Stimulated activated CD8-positive, alpha-beta memory T cell treated with anti-CD3 and anti-CD28 coated beads, Interleukin-15, amount 100 ng/mL, for 24 hours (primary cell): ENCODE measurements at places on chromosomes 13 and 19.

GRCh38 chr13:44506719-44507118, 69.4 kb downstream of the TSC22D1 start:
- DNase-seq, result no peak

DNA sequence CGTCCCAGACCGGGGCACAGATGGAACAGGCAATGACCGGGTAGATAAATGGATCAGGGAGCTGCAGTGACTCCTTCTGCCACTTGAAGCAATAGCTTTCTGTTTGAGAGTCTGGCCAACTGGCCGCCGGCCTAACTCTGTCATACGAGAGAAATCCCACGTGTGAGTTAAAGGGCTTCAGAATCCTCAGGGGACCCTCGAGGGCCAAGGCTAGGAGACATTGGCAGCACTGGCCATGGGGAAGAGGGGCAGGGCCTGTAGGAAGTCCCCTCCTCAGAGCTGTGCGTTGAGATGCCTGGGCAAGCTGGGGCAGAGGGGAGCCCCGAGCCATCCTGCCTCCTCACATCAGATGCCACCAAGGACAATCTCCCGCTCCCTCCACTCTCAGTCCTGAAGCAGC, 51.6 kb downstream of the KLF2 start:
- no peak for DNase-seq

DNA sequence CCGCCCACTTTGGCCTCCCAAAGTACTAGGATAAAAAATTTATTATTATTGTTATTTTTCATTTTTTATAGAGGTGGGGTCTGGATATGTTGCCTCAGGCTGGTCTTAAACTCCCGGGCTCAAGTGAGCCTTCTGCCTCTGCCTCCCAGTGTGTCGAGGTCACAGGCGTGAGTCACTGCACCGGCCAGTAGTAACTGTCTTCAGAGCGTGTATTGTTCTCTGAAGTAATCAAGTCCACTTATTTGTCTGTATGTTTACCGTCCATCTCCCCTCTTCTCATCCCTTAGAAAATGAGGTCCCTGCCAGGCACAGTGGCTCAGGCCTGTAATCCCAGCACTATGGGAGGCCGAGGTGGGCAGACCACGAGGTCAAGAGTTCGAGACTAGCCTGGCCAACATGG, 18.2 kb upstream of the SULT2B1 start:
- no peak for DNase-seq

- no peak for DNase-seq
Observed at GRCh38 chr19:2634228-2634951, 68.1 kb downstream of the GNG7 start.

DNA sequence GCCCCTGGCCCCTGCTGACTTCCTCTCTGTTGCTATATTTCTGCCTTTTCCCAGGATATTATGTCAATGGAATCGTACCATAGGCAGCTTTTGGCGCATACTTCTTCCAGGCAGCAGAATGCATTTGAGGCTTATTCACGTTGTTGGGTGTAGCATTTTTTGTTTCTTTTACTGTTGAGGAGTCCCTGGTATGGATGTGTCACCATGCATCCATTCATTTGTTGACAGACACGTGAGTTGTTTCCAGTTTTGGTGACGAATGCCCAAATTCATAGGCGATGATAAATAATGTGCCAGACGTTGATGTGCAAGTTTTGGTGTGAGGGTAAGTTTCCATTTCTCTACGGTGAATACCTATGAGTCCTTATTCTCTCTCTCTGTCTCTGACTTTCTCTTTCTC, 5.0 kb downstream of the NFILZ start:
- DNase-seq, result no peak

- no peak for DNase-seq
Observed at GRCh38 chr19:1232652-1233072, 5.1 kb downstream of the CBARP start.

DNA sequence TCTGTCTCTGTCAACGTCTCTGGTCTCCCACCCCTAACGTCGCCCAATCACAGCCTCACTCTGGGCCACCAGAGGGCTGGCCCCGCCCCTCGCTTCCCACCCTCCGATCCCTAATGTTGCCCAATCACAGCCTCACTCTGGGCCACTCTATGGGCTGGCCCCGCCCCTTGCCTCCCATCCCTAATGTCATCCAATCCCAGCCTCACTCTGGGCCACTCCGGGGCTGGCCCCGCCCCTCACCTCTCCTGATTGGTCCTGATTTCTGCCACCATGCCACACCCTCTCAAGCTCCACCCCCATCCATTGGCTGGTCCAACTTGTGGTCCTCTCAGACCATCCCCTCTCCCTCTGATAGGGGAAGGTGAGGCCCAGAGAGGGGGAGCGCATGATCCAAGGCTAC, 24.9 kb downstream of the CELF5 start:
- no peak for DNase-seq

- no peak for DNase-seq
Observed at GRCh38 chr19:53958168-53958571, 4.6 kb upstream of the CACNG8 start.

DNA sequence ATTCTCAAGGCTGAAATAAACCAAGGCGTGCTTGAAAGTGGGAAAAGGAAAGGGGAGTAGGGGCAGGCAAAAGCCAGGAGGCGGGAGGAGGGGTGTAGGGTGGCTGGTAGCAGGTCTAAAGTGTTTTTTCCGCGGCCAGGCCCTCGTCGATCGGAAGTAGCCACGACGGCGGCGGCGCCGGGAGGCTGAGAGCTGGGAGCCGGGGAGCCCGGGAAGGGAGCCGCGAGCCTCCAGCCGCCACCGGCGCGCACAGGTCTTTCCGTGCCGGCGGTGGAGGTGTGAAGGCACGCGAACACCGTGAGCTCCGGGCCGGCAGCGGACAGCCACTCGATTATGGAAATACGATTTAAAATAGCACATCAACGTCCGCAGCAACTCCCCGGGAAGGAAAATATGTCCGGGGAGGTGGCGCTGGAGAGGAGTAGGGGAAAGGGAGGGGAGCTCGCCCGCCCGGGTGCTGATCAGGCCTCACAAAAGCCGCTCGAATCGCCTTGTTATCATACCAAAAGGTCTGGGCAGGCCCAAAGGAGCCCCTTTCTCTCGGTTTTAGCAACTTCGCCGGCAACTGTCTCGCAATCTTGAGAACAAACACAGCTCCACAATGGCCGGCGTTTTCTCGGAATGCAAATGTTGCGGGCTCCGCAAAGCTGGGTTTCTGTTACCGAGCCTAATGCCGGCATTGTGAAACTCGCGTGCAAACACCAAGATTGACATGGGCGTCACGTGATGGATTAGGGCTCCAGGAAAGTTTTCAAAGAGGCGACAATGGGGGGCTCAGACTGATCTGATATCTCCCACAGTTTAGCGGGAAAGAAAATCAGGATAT, 2.9 kb upstream of the PCDH8 start:
- DNase-seq, result no peak

DNA sequence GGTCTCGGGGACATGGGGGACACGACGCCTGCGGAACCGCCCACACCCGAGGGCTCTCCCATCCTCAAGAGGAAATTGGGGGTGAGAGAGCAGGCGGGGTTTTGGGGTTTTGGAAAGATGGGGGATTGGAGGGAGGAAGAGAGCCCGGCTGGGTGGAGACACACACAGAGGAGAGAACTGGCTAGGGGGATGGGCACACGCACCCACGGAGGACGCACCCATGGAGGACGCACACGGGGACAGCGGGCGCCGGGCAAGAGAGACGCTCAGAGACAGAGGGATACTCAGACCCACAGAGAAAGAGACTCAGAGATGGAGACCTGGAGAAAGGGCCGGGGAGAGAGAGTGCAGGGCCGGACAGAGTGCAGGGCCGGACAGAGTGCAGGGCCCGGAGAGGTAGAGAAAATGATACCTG, 52.1 kb downstream of the MAP4K1 start:
- no peak for DNase-seq

DNA sequence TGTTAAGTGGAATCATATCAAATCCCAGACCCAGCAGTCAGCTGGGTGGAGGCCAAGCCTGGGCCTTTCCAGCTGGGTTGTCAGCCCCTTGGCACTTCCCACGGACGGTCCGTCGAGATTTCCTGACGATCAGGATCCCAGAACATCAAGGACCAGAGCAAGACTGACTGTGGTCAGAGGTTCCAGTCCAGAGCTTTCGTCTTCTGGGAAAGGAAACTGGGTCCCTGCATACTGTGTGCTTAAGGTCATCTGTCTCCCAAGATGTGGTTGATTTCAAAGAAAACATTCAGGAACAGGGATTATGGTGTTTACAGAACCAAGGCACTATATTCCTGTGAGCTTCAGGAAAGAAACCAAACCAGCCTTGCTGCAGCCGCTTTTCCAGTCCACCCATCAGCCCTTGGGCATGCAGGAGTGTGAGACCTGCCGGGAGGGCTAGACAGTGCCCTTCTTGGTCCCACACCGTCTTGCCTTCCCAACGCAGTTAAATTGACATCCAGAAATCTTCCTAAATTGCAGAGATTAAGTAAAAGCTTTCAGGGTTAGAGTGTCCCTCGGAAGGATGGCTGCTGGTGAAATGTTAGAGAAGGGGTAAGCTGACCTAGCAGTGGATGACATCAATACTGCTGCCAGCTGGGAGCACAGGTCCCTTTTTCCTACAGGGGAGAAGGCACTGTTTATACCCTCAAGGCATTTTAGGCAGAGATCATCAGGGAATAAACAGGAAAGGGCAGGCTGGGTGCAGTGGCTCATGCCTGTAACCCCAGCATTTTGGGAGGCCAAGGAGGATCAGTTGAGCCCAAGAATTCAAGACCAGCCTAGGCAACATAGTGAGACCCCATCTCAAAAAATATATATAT, 5.0 kb upstream of the C19orf33 start:
- no peak for DNase-seq

DNA sequence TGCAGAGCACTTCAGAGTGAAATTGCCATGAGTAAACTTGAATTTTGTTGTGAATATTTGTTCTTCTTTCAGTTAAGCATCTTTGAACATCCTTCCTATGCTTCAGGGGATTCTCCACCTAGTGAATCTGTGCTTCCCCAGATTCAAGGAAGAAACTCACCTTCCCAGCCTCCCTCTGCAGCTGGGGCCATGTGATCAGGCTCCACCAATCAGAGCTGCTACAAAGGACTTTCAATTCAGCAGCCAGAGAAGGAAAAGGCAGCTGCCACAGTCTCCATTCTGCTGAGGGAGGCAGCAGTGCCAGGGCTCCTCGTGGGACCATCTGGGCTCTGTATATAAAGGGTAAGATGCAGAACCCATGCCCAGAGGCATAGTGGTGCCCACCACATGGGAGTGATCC, 89.7 kb upstream of the SIAH3 start:
- no peak for DNase-seq

DNA sequence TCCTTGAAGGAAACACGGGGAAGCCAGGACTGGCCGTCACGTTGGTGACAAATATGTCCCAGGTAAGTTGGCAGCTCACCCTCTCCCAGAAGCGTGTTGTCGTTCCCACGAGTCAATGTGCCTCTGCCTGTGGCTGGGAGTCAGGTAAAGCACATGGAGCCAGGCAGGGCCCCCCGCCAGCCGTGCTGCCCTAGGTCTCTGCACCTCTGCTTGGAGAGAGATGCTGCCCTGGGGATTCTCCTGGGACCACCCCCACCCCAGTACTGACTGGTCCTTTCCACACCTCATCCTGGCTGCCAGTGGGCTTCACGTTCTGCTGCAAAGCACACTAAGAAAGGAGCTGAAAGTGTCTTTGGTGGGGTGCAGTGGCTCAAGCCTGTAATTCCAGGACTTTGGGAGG, 9.9 kb downstream of the ZNF114 start:
- no peak for DNase-seq

- DNase-seq, result no peak
Observed at GRCh38 chr19:38134540-38135149, 89.4 kb downstream of the DPF1 start.

GRCh38 chr13:99124794-99125316, 75.8 kb upstream of the UBAC2 start:
- DNase-seq, result no peak

DNA sequence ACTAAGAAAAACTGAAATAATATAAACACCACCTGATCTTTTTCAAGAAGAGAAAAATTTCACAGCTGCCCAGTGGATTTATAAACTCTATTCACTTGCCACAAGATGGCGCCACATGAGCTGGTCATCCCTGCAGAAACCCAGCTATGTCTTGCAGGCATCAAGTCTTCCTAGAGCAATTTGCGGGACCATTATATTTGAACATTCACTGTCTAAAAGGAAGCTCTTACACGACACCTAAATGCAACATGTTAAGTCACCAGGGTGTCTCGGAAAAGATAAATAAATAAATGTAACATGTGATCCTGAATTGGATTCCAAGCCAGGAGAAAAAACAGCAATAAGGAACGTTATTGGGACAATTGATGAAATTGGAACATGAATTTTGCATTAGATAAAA, 20.3 kb upstream of the AKT2 start:
- peak; percentile 26 for DNase-seq

- no peak for DNase-seq
Observed at GRCh38 chr19:2112516-2113320, 16.0 kb downstream of the IZUMO4 start.

DNA sequence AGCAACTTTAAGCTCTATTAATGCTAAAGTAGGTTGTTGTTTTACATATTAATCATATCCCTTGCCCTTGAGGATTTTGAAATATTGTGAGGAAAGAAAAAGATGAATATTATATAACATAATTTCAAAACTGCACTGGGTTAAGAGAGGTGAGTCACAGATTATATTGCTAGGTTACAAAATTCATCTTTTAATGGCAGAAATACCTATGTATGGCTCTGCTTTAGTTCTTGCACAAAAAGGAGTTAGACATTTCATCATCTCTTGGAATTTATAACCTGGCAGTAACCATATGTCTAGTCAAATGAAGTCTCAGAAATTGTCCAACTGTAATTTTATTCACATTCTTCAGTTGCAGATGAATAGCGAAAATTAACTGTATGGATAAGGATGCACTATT, 2041.1 kb downstream of the OLFM4 start:
- DNase-seq, result no peak

DNA sequence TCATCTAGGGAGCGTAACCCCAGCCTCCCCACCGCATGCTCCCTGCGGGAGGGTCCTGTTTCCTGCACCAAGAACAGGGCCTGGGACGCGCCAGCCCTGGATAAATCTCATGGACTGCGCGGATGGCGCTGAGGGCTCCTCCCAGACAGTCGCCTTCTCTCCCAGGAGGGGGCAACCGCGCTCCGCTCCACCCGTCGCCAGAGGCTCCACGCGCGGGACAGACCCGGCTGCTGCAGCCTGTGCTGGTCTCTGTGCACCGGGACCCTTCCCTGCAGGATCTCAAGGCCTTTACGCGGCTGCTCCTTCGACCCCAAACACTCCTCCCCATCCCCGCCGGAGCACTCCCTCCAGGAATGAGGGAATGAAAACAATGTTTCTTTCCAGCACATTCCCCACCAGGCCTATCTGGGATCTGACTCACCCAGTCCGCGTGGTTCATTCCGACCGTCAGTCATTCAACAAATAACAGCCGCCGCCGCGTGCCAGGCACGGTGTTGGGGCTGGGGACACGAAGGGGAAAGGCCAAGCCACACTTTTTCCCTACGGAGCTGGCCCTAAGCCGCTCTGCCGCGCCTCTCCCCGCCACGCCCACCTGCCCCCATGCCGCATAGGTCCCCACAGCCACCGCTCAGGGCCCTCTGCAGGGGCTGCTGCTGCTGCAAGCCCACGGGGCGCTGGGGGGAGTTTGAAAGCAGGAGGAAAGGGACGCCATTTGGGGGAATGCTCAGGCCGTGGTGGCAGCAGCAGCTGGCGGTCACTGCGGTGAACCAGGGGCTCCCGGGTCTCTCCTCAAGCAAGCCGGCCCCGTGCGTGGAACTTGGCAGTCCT, 6.0 kb downstream of the PNMA8B start:
- DNase-seq, result no peak

GRCh38 chr19:41352609-41353465, 885 bp downstream of the TGFB1 start:
- DNase-seq, result peak; percentile 48
